Hindlimb muscle (tissue), 1 donor: ENCODE measurements at places on chromosomes 16 and 17.

- DNase-seq: no peak
Observed at GRCh38 chr16:64695684-64696083, 426.2 kb downstream of the CDH11 start.

DNA sequence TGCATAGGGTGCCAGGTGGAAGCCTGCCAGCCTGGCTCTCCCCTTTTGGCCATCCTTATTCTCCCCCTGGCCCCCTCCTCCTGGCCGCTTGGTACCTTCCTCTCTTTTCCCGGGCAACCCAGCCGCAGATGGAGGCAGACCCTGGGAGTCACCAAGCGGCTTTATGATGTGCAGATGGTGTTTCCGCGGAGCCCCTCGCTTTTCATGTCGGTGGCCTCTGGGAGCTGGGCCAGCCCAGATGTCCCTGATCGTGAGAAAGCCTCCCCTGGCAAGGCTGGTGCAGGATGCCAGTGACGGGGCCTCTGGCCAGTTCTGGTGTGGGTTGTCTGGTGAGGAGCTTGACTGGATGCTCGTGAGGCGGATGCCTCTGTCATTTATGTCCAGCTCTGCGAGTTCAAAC lies 18.0 kb upstream of the BRD7 start:
- no peak for DNase-seq

DNA sequence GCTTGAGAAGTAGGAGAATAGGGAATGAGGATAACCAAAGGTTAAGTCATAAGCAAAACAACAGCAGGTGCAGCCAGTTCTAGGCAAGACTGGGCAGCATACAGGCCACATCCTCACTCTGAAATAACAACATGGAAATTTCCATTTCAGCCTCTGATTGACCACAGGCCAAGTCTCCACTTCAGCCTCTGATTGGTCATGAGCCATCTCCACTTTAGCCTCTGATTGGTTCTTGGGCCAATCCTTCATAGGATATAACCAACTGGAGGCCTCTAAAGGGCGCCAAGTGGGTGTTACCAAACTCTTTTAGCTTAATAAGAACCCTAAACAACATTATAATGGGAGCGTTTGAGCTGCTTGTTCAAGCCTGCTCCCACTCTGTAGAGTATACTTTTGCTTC lies 512.0 kb downstream of the NPIPA7 start:
- DNase-seq: no peak

- DNase-seq: no peak
Observed at GRCh38 chr16:19488213-19488640, 33.7 kb downstream of the GDE1 start.
